ENCODE measurements at places on chromosomes 3 and 15.

GRCh38 chr3:190718097-190718496, 144.4 kb downstream of the GMNC start:
- no peak for DNase-seq

- DNase-seq = no peak
Observed at GRCh38 chr15:89822951-89823711, 8.5 kb upstream of the ANPEP start.

DNA sequence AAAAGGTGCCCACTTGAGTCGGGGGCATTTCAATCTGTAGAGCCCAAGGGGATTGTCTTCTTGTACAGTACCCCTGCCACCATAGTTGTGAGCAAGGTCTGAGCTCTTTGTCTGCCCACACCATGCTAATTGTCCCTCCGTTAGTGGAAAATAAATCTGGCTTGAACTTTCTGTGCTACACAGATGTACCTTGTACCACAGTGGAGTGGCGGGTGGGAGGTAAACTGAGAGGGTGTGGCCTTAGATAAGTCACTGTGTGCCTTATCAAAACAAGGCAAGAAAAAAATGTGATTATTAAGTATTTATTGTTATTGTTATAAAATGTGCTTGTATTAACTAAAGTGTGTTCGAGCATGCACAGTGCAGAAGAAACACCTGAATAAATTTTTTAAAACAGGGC, 242.9 kb upstream of the C2CD4B start:
- DNase-seq = no peak

DNA sequence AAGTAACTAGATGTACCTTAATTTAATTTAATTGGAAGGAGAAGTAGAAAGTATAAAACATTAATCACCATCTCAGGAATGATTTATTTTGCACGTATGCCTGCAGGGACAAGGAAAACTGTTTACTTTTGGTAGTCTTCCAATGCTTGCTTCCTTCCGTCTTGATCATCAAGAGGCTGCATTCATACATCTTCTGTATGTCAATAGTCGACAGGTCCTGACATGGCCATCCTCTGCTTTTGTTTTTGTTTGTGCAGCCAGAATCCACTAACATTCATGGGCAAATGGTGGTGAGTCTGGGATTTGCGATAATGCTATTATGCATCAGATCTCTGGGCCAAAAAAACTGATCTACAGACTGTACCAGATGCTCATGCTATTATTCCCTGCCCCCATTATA, 56.6 kb upstream of the ZPLD1 start:
- DNase-seq = no peak

DNA sequence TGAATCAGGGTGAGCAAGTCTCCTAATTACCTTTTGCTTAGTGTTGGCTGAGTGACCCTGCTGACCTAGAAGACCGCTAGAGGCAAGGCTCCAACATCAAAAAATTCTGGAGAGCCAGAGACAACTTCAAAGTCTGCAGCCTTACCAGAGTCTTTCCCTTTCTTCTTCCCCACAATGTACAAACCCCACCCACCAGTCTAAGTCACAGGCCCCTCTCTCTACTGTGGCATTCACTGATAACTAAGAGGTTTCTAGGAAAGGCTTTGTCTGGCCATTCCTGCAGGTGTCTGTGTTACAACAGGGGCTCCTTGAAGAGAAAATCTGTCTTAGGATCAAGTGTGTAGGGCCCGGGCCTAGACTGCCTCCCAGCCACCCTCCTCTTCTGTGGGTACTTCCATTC, 525 bp downstream of the MYH15 start:
- DNase-seq = no peak

DNA sequence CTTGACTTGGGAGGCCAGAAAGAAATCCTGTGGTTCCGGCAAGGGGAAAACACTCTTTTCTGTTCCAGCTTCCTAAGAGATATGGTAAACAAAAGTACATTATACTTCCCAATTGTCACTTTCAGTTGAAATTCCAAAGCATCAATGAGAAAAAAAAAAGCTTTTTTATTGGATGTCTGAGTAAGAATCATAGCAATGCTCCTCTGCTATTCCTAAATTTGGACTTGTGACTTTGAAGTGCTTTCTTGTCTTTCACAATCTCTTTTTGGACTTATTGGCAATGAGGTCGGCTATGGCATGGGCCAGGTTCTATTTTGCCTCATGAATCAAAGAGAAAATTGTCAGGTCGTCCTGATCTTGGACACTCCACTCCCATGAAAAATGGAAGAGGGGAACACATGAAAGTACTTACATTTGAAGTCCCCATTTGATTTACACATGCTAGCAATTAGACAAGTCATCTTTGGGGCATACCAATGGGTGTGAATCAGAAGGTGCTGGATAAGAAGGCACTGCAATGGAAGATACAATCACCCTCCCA, 170.5 kb downstream of the GREM1 start:
- peak; percentile 75 for DNase-seq

DNA sequence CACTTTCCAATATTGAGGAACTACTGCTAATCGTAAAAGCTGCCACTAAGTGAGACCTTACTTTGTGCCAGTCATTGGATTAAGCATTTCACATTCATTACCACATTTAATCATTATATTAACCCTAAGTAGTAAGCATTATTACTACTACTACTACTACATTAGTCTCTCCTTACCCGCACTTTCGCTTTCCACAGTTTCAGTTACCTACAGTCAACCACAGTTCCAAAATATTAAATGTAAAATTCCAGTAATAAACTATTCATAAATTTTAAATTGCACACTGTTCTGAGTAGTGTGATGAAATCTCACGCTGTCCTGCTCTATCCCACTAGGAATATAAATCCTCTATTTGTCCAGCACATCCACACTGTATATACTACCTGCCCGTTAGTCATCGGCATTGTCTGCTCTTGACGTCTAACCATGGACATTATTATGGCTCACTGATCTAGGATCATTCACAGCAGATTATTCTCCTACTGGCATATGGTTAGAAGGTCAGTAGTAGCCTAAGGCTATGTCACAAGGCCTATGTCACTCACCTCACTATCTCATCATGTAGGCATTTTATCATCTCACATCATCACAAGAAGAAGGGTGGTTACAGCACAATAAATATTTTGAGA, 121.1 kb downstream of the GSK3B start:
- no peak for DNase-seq

DNA sequence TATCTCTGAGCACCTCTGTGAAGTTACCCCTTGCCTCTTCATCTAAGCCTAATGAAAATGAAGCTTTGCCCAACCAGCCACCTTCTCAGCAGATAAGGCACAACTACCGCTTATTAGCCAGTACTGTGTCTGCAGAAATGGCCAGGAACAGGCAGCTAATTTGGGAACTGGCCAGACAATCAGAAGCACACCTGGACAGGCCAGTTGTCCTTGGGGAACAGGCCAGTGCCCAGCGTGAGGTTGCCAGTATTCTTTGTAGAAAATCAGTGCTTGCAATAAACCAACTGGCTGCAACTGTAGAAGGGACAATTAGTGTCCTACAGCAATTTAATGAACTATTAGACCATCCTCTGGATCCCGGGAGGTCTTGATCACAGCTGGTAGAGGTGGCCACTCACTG, 10.4 kb upstream of the TMEM87A start:
- no peak for DNase-seq

DNA sequence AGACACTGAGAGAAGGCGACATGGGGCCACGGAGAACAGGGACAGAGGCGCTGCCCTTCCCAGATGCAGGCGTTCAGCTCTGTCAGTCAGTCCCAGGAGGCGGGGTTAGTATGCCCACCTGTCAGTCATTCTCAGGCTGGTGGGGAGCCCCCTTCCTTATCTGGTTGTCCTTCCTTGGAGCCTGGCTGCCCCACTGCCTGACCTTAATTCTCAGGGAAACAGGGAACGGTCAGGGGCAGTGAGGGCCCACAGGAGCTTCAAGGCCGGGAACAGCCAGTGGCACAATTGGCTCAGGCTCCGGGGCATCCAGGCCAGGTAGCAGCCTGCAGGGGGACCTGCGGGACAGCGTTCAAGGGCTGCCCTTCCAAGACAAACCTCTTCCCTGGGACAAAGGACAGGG, 133.2 kb downstream of the CHSY1 start:
- no peak for DNase-seq

DNA sequence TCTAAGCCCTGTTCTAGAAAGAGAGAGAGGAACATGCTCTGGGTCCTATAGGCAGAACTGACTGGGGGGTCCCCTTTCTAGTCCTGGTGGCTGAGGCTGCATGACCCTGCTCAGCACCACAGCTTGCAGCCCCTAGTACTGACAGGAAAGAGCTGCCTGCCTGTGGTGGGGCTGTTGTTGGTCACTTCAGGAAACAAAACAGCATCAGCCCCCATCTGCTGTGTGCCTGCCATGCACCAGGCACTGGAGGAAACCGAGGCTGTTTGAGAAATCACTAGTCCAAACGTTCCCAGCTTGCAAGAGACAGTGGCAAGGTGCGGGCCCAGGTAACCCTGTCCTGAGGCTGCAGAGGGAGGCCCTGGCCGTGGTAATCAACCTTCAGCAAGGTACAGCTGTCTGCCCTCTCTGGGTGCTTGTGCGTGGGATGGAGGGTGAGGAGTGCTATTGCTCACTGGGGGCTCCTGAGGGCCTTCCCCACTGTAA, 90.6 kb downstream of the IQSEC1 start:
- no peak for DNase-seq

DNA sequence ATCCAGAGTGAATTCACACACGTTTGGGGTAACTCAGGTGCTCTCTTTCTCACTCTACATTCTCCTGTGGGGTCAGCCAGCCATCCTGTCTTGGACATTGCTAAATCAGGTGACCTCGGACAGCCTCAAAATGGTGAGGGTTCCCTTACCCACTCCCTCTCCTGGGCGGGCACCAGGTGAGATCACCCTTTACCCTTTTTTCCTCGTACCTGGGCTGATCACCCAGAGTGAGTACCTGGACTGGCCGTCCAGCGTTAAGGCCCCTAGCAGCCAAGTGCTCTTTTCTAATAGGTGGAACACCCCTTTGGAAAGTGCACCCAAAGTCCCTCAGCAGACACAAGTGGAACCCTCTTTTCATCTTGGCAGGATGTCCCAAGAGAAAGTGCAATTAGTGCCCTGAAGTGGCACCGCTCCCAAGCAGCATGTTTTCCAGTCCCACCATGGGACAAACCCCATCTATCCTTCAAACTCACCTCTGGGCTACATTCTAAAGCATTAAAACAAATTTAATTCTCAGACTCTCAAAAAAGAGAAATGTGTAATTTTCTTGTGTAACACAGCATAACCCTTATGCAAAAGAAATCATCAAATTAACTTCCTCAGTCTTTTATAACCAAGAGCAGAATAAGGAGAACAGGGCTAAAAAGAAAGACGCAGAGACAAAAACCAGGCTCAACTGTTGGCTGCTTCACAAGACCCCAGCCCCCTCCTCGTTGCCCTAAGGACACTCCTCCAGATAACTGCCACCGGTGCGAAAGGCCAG, 20.7 kb downstream of the TRANK1 start:
- no peak for DNase-seq

- peak; percentile 79 for DNase-seq
Observed at GRCh38 chr3:58051196-58051595, 43.0 kb downstream of the FLNB start.

DNA sequence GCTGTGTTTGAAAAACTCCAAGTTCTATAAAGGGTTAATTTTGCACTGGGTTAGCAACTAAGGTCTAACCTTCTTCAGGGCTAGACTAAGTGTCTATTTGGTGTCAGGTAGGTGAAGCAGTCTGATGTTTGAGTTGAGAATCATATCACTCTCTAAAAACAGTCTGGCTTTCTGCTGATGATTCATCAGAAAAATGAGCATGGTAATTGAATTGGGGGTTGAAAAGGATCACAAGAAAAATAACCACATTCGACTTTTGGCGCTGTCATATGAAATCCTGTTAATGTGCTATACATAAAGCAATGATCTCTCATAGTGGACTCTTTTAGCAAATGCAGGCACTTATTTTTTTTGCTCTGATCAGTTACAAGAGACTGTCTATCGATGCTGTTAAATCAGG, 242.2 kb upstream of the AZI2 start:
- DNase-seq = no peak

GRCh38 chr3:77709155-77709554, 669.3 kb downstream of the ROBO2 start:
- no peak for DNase-seq

- DNase-seq = no peak
Observed at GRCh38 chr3:33104803-33105202, 7.9 kb upstream of the GLB1 start.

DNA sequence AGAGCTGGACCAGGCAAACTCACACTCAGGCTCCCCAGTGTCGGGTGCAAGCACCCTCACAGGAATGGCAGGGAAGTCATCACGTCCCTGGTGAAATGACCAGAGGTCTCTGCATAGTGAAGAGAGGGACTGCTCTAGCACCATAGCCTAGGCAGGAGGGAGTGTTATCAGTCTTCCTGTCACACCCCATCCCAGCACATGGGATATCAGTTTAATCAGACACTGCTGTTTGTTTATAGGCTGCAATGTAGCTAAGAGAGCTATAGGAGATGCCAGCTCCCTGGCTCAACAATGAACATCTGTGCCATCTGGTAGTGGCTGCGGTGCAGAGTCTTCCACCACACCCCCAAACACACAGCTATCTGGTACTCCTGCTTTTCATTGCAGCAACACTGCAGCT, 776.6 kb downstream of the ZNF385D start:
- no peak for DNase-seq

GRCh38 chr3:21330293-21330692, 420.7 kb downstream of the ZNF385D start:
- DNase-seq = no peak

- DNase-seq = no peak
Observed at GRCh38 chr3:33833408-33834095, 35.1 kb downstream of the PDCD6IP start.

DNA sequence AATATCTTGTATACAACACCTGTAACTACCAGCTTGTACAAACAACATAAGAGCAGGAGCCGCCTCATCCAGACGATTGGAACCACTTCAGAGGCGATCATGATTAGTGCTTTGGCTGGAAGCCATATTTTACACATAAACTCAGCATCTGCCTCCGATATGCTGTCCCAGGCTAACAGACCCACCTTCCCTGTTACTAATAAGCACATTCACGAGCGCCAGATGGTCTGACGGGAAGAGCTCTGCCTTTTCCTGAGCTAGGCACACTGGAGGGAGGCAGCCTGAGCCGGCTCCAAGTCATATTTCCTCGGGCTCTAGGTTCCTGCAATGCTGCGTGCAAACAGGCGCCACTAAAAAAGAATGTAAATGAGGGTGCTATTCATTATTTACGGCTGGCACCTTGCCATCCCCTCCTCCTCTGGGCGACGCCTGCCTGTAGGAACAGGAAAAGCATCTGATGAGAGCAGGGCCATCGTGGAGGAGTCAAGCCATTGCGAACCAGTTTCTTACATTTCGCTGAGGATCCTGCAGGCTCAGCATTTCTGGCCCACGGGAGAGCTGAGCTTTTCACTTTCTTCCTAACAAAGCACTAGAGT, 98.2 kb downstream of the ANXA2 start:
- no peak for DNase-seq
